CD8-positive, alpha-beta memory T cell (primary cell): ENCODE measurements at places on chromosomes 16 and 17. TPM values are rescaled to one million over a fixed set of nuclear protein-coding genes. Genes with fewer than 3 reads are reported as not detected.

GRCh38 chr17:49005140-49005539, 8.0 kb downstream of the IGF2BP1 start:
- no peaks in the 10 kb centered on the region for H3K36me3 ChIP-seq
- DNase-seq: no peak
- no peak overlapping the region for H3K27ac ChIP-seq
- no peaks in the 10 kb centered on the region for H3K4me1 ChIP-seq
- no peak overlapping the region for H3K4me3 ChIP-seq

DNA sequence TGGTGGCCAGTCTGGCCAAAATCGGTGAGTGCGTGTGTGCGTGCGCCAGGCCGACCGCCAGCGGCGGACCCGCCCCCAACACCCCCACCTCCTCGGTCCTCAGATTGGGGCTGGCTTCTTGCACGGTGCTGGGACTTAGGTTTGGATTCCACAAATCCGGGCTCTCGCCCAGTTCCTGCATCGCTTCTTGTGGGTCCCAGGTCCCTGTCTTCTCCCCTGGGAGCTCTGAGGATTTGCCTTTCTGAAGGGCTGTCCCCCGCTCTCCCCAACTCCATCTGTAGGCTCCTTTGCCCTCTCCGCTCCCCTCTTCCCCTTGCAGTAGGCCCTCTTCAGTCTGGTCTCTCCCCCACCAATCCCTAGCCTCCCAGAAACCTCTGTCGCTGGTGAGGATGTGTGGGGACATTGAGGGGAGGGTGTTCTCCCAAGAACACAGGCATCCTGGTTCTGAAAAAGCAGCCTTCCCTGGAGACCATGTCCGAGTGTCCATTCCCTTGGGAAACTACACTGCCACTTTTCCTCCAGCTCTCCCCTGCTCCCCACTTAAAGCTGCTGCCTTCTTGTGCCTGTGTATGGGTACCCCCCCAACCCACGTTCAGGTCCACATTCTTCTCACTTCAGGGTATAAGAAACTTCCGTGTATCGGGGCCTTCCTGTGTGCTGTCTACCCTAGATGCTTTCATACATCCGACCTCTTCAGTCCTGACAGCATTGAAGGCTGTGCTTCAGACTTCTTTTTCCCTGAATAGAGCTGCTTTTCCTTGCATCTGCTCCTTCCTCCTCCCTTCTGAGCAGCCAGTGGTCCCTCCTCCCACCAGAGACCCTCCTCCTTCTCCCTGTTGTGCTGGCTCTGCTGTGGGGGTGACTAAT, 632 bp downstream of the SLC9A5 start:
- DNase-seq: no peak
- H3K4me3 ChIP-seq: peak overlapping the region; percentile 73
- no peak overlapping the region for H3K27ac ChIP-seq
- H3K36me3 ChIP-seq: no peaks in the 10 kb centered on the region
- no peaks in the 10 kb centered on the region for H3K27me3 ChIP-seq

COX6A2 gene
- not detected for total RNA-seq

ENPP7 gene
- total RNA-seq: not detected

GRCh38 chr17:72839131-72839725, 253.3 kb downstream of the SLC39A11 start:
- H3K27me3 ChIP-seq: no peaks in the 10 kb centered on the region
- H3K36me3 ChIP-seq: no peaks in the 10 kb centered on the region
- H3K27ac ChIP-seq: no peak overlapping the region
- H3K4me3 ChIP-seq: no peak overlapping the region
